ENCODE measurements at places on chromosomes 7 and 10.

DNA sequence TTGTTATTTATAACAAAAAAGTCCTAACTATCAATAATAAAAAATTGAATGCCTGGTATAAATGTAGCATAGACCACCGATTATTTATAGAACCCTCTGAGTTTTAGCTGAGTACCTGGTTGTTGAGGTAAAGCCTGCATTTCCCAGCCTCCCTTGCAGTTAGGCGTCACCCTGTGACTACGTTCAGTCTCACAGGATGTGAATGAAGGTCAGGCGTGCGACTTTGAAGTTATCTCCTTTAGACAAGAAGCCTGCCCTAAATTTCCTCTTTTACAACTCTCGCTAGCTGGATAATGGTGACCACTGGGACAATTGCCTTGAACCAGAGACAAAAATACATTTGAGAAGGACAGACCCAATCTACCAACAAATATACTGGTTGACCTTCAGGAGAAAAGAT, 67.5 kb upstream of the TES start:
- DNase-seq = no peak

DNA sequence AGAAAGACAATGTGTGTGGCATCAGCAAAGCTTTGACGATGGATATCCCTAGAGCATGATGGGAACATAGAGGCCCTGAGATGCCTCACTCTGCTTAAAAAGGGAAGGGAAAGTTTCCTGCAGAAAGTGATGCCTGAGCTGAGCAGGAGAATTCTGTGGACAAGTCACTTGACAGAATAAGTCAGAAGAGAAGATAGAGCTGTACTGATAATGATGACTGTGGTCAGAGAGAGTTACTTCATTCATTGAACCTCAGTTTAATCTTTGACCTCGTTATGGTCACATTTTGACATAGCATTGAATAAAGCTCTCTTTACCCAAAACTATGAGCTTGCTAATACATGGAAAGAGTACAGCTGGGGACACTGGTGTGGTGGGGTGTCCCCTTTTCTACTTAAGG, 7.6 kb downstream of the CUBN start:
- no peak for DNase-seq

- no peak for DNase-seq
Measured at GRCh38 chr7:99579281-99579955, 18.6 kb upstream of the TMEM225B start.

GRCh38 chr10:89454561-89455347, 40.4 kb downstream of the IFIT5 start:
- no peak for DNase-seq

GRCh38 chr7:106480616-106481031, 180.3 kb downstream of the CCDC71L start:
- DNase-seq = no peak
